NT2/D1 (cell line): ENCODE measurements at places on chromosomes 4 and X.

DNA sequence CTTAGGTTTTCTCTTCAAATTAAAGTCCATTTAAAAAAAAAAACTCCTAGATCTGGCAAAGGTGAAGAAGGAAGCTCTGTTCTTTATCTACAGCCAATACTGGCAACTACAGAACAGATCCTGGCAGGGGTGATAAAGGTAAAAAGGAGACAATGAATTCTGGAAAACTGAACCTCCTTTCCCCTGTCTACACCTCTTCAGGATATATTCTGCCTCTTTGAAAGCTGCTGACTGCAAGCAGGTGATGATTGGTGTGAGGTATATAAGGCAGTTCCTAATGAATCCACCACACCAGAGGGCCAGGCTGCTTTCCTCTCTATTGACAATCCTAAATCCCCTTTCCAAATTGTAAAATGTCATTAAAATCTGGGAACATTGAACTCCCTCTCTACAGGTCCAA lies 370.1 kb downstream of the PPP3CA start:
- DNase-seq: no peak

DNA sequence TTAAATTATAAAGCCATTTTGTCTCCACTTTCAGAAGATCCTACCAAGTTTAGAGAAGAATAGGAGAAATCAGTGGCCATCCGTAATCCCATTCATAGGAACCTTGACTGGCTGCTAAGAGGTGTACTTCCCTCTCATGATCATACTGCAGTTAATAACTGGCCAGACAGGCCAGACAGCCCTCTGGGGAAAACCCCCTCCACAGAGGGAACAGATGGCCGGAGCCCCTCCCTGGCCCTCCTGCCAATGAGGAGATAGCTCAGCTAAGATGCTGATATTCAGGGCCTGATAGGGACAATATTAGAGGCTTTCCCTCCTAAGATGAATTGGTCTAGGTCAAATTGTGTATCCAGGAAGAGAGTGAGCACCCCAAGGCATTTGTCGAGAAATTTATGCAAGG lies 200.0 kb upstream of the MAOA start:
- DNase-seq: no peak

- DNase-seq: no peak
Observed at GRCh38 chrX:15343075-15343476, 7.8 kb upstream of the PIGA start.

DNA sequence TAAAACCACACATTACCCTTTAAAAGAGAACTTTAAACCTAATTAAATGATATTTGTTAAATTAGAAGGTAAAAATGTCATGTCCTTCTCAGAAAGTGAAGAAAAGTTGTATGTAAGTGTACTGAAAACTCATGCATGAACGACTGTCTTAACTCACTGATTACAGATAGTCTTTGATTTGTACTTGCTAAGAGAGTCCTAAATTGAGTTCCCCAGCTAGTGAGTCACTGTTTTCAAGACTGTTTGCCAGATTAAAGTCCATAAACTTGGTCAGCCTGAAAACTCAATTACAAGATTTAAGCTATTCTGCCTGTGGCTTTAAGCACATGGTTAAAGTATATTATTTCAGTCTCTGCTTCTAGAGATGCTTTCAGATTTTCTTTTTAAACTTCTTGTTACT lies 124.9 kb upstream of the ZCCHC13 start:
- DNase-seq: no peak

DNA sequence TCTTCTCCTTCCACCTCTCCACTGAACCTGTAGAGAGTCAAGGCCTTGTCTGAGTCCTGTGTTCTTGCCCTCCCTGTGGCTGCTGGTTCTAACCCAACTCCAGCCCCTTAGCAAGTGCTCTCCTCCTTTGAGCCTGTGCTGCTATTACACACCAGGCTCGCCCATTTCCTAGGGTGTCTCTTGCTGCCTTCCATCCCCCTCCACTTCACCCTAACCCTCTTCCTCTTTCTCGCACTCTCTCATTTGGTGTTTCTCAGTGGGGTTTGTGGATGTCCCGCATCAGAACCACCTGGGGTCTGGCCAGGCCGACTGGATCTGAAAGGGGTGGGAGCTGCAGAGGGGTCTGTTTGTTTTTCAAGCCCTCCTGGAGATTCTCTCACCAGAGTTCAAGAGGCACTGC lies 156.7 kb downstream of the SPRY1 start:
- DNase-seq: no peak

DNA sequence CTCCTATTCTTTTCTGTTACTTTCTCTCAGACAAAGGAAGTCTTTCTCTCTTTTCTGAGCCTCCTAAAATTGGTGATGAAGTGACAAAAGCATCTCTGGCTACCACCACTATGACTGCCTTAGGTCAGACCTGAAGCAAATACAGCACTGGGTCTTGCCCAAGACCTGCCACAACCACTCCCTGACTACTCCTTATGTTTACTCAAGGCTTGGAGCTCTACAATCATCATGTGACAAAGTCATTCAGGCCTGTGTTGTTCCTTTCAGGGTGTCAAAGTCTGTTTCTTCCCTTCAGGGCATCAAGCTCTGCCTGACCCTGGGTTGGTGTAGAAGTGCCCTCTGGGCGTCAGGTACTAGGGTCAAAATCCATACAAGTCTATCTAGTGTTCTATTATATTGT lies 419.2 kb upstream of the CT83 start:
- no peak for DNase-seq

GRCh38 chrX:8946563-8946962 lies 87.4 kb downstream of the FAM9B start:
- DNase-seq: no peak

- DNase-seq: no peak
Observed at GRCh38 chrX:66408507-66408906, 230.4 kb downstream of the EDA2R start.
